CD4-positive, alpha-beta T cell treated with Interleukin-15 for 4 hours (primary cell): ENCODE measurements at places on chromosomes 13 and 19.

GRCh38 chr13:107003911-107004310 is 436.0 kb upstream of the ARGLU1 start:
- no peak for DNase-seq

- peak; percentile 54 for DNase-seq
These were observed 16.3 kb upstream of the RNASEH2B start for GRCh38 chr13:50893211-50893852.

DNA sequence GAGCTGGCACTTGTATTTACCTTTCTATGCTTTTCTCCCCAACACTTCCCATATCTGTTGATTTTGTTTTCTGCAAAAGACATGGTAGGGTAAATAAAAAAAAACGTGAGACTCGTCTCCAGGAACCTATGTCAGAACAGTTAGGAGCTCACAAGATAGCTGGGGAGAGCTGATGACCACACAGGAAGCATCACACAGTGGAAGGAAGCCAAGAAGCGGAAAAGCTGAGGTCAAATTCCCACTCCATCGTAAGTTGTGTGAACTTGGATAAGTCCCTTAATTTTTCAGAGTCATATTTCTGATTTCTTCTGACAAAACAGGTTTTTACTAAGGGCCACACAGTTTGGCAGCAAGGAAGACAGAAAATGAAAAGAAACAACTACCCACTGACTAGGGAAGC is 199.6 kb downstream of the KLF5 start:
- DNase-seq = no peak

DNA sequence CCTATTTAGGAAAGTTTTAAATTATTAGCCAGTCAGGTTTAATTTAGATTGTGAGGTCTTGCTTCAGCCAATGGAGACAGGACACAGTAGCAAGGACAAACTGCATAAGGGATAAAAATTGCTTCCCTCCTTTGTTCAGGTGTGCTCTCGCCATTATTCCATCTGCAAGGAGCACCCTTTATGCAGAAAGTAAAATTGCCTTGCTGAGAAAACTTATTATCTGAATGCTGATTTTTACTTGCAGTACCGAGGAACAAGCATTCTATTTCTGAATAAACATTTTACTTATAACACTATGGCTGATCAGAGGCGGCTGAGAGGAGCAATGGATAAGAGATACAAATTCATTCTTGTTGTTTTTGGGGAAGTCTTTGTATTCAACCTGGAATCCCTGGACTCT is 8.0 kb downstream of the CYP4F22 start:
- no peak for DNase-seq

GRCh38 chr13:69291292-69291906 is 816.2 kb upstream of the ATXN8OS start:
- DNase-seq = no peak

GRCh38 chr13:45700971-45701900 is 884 bp upstream of the CBY2 start:
- DNase-seq = no peak

- no peak for DNase-seq
These were observed 83.5 kb downstream of the SLITRK1 start for GRCh38 chr13:83798731-83799130.
